ENCODE measurements at places on chromosomes 3 and 15.

DNA sequence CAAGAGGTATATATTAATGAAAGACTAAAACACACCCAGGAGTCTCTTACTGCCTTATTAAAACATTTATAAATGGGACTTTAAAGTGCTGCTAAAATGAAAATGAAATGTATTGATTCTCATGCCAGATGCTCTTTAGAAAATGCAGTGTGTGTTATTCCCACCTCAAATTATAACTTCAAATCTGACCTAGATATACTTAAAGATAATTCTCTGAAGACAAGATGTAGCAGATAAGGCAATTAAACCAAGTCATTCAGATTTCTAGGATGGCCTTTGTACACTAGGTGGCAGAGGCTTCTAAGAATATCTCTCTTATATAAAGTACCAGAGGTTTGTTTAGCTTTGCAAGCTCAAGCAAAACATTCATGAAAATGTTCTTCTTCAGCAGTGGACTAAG is 26.9 kb upstream of the GOLGA8B start:
- H3K4me1 ChIP-seq, result no peaks in the 10 kb centered on the region
- H3K27me3 ChIP-seq, result no peaks in the 10 kb centered on the region
- H3K36me3 ChIP-seq, result no peaks in the 10 kb centered on the region
- H3K27ac ChIP-seq, result no peak overlapping the region

DNA sequence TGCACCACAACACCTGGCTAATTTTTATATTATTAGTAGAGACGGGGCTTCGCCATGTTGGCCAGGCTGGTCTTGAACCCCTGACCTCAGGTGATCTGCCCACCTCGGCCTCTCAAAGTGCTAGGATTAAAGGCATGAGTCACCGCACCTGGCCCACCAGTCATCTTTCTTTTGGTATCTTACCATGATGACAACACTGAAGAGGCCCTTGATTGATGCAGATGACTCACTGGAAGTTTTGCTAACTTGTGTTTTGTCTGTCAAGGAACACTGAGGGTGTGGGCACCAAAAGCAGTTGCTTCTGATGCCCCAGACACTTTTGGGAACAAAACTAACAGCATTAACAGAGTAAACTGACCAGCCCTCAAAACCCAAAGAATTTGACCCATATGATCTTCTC is 88.3 kb downstream of the MYO5A start:
- DNase-seq, result no peak
- no peak overlapping the region for H3K4me3 ChIP-seq
- H3K27me3 ChIP-seq, result no peaks in the 10 kb centered on the region
- no peak overlapping the region for H3K27ac ChIP-seq
- no peaks in the 10 kb centered on the region for H3K36me3 ChIP-seq

DNA sequence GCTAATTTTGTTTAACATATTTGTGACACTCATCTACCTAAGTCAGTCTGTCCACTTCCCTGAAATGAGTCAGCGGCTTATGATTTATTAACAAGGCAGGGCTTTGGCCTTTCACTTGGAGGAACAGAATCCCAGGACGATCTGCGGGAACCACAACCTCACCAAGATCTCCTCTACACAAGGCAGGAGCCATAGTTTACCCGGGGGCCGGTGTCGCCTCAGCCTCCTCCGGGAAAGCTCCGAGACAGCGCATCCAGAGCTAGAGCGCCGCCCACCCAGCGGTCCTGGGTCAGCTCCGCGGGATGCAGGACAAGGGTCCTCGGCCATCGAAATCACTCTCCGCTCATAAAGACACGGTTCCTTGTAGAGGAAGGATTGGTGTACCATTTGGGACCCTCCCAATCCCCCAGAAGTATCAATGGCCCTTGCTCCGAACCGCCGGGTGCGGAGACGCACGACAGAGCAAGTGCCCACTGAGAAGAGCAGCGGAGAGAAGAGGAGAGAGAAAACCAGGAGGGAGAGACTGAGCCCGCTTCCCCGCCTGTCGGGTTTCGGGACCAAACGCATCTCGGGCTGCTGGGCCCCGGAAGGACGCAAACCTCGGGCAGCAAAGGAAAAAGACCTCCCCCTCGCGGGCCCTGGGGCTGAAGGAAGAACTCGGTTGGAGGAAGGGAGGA is 13.1 kb upstream of the ALCAM start:
- H3K36me3 ChIP-seq, result no peaks in the 10 kb centered on the region
- peak overlapping the region; percentile 57 for H3K4me3 ChIP-seq
- H3K4me1 ChIP-seq, result peaks cover 5% of the 10 kb centered on the region
- no peak overlapping the region for H3K27ac ChIP-seq
- H3K27me3 ChIP-seq, result peaks cover 23% of the 10 kb centered on the region

- no peak overlapping the region for H3K4me3 ChIP-seq
- H3K27me3 ChIP-seq, result no peaks in the 10 kb centered on the region
- H3K4me1 ChIP-seq, result peaks cover 33% of the 10 kb centered on the region
Observed at GRCh38 chr3:114640126-114640525, 346.3 kb downstream of the TIGIT start.

GRCh38 chr15:81168644-81169043 is 28.0 kb upstream of the IL16 start:
- no peaks in the 10 kb centered on the region for H3K4me1 ChIP-seq
- H3K27ac ChIP-seq, result no peak overlapping the region
- no peak for DNase-seq
- H3K36me3 ChIP-seq, result no peaks in the 10 kb centered on the region
- no peaks in the 10 kb centered on the region for H3K27me3 ChIP-seq

DNA sequence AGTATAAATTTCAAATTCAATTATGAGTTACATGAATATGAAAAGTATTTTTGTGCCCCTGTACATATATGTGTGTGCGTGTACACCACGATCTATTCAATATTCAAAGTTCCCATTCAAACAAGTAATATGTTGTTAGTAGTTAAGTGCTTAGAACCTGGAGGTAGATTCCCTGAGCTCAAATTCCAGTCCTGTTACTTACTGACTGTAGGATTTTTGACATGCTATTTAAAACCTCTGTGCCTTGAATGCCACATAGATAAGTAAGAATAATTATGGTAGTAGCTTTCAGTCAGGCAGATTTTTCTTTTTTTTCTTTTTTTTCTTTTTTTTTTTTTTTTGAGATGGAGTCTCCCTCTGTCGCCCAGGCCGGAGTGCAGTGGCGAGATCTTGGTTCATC is 53.3 kb upstream of the CMSS1 start:
- no peaks in the 10 kb centered on the region for H3K4me1 ChIP-seq
- no peak overlapping the region for H3K27ac ChIP-seq
- H3K4me3 ChIP-seq, result no peak overlapping the region
- no peaks in the 10 kb centered on the region for H3K36me3 ChIP-seq
- DNase-seq, result no peak

DNA sequence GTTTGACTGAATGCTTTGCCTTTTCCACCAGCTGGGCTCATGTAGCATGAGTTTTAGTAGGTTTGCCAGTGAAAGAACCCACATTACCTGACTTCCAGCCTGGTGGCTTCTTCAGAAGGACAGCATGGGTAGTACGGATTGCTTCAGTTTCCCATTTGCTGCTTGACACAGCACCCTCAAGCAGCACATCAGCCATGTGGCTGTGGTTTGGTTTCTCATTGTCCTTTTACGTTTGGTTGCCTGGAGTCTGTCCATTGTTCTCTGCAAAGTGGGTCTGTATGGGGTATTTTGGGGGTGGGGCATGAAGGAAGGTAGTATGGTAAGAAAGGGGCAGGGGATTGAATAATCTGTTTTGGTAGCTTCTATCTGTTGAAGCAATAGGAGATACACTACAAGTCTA is 227.2 kb upstream of the ICE2 start:
- no peaks in the 10 kb centered on the region for H3K36me3 ChIP-seq
- H3K4me1 ChIP-seq, result peaks cover 23% of the 10 kb centered on the region
- no peaks in the 10 kb centered on the region for H3K27me3 ChIP-seq
- H3K27ac ChIP-seq, result no peak overlapping the region
- peak; percentile 11 for DNase-seq

DNA sequence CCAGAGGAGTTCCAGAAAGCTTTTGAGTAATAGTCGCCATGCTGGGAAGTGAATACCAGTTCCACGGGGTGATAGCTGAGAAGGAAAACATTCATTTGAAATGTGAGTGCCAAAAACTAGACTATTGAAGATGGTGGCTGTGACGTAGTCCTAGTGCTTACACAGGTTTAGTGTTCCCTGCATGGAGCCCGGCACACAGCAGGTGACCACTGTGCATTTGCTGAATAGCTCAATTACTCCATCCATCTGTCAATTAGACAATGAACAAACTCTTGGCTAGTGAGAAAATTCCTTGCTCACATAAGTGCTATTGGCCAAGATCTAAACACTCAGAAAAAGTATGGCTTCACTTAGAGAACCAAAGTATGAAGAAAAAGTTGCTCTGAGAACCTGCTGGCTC is 448.1 kb upstream of the WNT5A start:
- no peak overlapping the region for H3K4me3 ChIP-seq
- no peaks in the 10 kb centered on the region for H3K36me3 ChIP-seq
- no peak overlapping the region for H3K27ac ChIP-seq
- DNase-seq, result peak; percentile 29
- H3K4me1 ChIP-seq, result no peaks in the 10 kb centered on the region
- H3K27me3 ChIP-seq, result no peaks in the 10 kb centered on the region

All from neural progenitor cell (in vitro differentiated cells).